ENCODE measurements at places on chromosomes 11 and 22.

DNA sequence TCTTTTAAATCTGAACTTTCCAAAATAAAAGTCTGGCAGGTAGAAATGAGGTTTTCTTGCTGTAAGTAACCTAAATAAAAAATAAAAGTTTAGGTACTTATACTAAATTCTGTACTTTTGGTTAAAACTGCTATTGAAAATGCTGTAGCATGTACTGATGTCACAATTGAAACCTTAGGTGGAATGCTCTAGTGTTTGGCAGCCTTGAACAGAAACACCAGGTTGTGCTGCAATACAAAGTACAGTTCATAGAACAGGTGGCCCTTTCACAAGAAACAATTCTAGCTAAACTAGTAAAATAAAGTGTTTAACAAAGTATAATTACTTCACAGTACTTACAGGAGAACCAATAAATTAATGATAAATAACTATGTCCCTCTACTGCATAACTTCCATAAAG lies 25.1 kb downstream of the NPAT start:
- no peak for DNase-seq

DNA sequence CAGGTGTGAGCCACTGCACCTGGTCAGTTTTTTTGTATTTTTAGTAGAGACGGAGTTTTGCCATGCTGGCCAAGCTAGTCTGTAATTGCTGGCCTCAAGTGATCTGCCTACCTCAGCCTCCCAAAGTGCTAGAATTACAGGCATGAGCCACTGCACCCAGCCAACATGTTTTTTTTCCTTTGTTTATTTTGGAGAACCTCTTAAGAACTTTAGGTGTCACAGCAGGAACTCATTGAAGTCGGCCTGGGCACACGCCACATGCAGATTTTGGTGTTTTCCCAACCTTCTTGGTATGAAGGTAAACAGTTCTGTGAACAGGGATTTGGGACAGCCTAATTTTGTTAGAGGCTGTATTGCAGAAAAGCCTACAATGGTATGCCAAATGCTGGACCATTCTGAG lies 9.4 kb downstream of the DIXDC1 start:
- no peak for DNase-seq

DNA sequence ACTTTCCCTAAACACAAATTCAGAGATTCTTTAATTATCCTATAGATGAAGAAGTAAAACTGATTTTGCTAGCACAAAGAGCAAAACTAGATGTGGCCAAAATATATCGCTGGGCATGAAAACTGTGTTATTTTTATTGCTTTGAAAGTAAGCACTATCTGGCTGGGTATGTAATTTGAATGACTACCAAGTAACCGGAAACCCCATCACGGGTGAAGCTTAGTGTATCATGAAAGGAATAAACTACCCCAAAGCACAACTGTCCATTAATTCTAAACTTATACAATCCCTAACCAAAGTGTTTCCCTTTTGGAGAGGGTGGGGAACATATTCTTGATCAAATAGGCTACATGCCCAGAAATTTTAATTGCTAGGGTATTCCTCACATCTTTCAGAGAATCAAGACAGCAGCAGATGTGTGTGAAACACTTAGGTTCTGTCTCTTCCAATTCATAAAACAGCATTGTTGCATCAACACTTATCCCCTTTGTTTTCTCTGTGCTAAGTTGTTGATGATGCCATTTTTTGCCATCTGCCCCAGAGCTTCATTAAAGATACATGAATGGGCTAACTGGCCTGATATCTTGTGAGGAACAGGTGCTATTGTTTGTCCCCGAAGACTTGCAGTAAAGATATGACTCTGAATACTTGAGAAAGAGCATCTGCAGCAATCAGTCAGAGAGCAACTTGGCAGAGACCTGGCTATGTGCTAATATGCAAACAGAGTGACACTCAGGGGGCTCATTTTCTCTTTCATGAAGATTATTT lies 238.2 kb downstream of the SOX6 start:
- no peak for DNase-seq

DNA sequence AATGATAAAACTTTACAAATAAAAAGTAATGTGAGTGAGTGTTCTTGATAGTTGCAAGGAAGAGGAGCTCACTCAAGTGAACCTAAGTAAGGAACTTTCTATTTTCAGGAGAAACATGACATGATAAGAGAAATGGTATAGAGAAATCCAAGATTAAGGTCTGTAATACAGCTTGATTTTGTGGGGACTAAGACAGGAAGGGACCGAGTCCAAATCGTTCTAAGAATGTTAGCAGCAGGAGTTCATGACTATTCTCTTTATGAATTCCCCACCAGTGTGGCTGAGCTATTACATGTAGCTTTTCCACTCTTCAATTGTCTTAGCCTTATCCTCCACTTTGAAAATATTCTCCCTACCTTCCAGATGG lies 698.6 kb upstream of the ARHGAP42 start:
- no peak for DNase-seq

GRCh38 chr22:42881982-42882656 lies 25.0 kb upstream of the ARFGAP3 start:
- DNase-seq, result no peak

DNA sequence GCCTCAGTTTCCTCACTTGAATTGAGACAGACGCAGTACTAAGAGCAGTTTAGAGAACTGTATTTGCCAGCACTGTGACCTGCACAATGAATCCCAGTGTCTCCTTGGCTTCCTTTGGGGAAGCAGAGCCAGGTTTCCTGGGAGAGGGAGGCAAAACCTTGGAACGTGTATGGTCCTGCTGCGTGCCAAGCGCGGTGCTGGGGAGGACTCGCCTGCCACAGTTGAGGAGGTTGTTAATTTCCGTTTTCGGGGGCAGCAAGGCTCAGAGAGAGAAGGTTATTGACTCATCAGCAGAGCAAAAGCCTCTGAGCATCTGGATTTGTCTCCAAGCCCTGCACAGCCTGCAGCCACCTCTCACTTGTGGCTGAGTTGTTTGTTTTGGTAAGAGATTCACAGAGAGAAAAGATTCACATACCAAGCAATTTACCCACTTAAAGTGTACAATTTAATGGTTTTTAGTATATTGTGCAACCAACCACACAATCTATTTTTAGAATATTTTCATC lies 10.8 kb downstream of the SYT12 start:
- no peak for DNase-seq

GRCh38 chr11:2530855-2531200 lies 86.0 kb downstream of the KCNQ1 start:
- DNase-seq, result no peak

- DNase-seq, result no peak
These were observed 254.6 kb upstream of the LRRC4C start for GRCh38 chr11:41714101-41714500.

DNA sequence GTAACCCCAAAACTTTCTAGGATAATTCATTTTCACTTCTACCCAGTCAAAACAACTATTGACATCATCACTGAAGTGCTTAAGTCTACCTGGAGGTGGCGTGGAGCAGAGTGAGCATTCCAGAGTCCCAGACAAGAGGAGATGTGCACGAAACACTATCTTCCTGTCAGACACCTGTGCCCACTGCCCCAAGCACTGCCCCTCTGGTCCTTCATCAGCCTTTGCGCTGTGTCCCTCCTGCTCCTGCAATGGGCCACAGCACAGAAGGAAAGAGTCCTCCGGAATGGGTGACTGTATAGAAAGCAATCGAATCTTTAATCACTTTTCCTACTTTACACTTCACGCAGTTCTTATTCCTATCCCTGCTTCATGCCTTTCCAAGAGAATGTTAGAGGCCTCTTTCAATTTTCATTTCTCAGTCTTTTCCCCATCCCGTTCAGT lies 512 bp upstream of the GRIA4 start:
- DNase-seq, result no peak

DNA sequence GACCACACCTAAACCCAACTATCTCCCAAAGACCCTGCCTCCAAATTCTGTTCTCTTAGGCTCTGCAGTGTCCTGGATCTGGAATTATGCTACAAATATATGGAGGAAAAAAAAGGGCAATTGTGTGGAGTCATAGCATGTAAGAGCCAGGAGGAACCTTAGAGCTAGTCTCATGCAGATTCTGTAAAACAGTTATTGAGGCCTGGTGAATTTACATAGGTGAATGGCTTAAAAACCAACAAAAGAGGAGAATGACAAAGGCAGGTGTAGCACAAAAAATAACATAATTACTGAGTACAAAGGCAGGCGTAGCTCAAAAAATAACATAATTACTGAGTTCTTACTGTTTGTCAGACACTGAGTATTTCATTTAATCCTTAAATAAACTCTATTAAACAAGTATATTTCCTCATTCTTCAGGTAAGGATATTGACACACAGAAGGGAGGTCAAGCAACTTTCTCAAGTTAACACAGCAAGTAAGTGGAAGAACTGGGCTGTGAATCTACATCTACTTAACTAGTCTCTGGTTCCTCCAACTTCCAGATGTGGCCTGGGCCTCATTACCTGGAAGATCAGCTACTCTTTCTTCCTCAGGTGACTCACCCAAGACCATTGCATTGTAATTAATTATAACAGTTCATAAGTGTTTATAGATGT lies 938.9 kb upstream of the TENM4 start:
- DNase-seq, result no peak

- DNase-seq, result no peak
These were observed 3.1 kb downstream of the SULT4A1 start for GRCh38 chr22:43859176-43859575.

GRCh38 chr11:94472916-94473799 lies 20.5 kb downstream of the MRE11 start:
- no peak for DNase-seq

DNA sequence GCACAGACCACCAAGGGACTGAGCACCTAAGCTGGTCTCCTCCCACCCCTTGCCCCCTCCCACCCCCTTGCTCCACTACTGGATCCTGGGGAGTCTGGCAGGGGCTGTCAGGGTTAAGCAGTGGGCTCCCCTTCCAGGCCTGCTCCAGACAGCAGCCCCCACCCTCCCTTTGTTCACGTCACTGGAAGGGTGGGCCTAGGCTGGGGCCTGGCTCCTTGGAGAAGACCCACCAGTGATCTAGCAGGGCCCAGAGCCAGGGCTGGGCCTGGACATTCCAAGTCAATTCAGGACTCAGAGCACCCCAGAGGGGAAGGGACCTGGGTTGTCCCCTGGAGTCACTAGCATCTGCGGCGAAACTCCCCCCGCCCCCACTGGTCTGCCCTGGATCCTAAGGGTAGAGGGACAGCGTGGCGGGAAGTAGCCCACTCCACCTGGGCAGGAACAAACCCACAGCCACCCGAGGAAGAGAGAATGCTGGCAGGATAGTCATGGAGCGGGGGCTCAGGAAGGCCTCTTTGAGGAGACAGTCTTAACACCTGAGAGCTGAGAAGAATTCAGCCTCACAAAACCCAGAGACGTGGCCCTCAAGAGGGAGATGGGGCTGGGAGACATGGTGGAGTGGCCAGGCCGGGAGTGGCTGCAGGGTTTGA lies 45.8 kb downstream of the IGLL1 start:
- DNase-seq, result no peak

DNA sequence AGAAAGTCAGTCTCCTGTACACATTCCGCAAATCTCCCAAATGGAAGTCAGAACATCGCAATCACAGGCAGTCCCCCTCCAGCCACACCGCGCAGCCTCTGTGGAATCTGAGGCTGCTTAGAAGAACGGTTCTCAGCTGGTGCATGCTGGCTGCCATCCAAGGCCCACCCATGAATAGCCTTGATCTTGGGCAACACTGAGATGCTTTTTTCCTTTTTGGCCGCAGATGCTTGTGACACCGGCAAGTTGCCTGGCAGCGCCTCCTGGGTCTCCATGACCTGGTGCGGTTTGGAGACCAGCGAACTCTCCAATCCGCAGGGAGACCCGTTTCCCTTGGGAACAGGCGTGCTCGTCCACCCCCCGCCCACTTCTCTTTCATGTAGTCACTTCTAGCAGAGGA lies 26.3 kb upstream of the PHF21B start:
- no peak for DNase-seq
